H9 (cell line): ENCODE measurements at places on chromosomes 12 and 14. TPM values are rescaled to one million over a fixed set of nuclear protein-coding genes. Genes with fewer than 3 reads are reported as not detected.

- no peak for DNase-seq
Observed at GRCh38 chr14:60862283-60862682, 118.6 kb downstream of the TRMT5 start.

AVPR1A gene
- 0.13 and 0.22 TPM in 2 replicates for total RNA-seq

GRCh38 chr12:120230974-120231315, 30.0 kb upstream of the RPLP0 start:
- DNase-seq = no peak

SIX4 gene
- total RNA-seq = 26.5 and 28.9 TPM in 2 replicates

CLEC14A gene
- not detected in 2 replicates for total RNA-seq

GRCh38 chr12:9615420-9616136, 7.9 kb upstream of the KLRB1 start:
- DNase-seq = no peak

KRT79 gene
- not detected in 2 replicates for total RNA-seq

ASCL1 gene
- total RNA-seq = 0.20 TPM in 1 of 2 replicates, not detected in the other

DNA sequence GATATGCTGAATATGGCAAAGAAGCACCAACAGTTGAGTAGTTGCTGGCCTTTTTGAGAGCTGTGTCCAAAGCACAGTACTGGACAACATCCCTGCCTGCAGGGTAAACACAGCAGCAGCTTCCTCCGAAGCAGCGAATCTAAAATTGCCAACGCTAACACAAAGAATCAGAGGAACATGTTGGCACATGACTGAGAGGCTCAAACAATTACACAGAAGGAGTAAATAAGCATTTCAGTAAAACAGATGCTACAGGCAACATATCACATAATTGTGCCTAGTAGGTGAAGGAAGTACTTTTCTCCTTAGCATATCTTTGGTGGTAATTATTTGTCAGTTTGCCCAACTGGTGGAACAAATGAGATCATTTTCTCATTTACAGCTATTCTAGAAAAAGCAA, 52.1 kb downstream of the KICS2 start:
- no peak for DNase-seq

DNA sequence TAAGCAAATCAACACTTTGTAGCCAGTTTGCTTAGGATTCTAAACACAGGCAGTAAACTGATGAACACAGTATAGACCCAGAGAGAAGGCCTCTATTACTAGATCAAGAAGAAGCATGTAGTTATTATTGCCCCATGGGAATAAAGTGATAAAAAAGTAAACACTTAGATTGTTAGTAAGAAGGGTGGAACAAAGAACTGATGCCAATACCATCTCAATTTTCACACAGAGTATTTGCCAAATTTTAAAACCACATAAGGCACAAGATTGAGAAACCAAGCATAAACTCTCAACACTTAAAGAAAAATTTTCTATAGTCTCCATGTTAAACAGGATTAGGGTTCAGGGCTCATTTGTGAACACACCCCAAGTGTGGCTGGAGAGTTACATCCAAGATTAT, 77.0 kb upstream of the SYT1 start:
- no peak for DNase-seq

GRCh38 chr12:31019976-31020375, 53.7 kb upstream of the DDX11 start:
- DNase-seq = peak; percentile 24

DNA sequence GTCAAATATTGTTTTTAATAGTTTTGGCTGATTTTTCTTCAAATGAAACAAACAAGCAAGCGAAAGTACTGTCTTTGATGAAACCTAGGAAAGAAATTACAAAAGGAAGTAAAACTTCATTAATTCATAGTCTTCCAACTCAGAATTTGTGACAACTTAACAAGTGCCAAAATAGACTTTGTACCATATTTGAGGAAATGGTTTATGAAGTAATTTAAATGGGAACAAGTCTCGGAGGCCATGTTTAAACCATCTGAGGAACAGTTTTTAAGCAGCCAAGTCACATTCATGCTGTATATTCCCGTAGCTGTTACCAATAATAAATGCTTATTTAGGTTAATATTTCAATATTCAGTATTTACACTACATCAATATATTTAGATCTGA, 745 bp upstream of the ARHGDIB start:
- no peak for DNase-seq

TSHR gene
- total RNA-seq = not detected in 2 replicates

DNA sequence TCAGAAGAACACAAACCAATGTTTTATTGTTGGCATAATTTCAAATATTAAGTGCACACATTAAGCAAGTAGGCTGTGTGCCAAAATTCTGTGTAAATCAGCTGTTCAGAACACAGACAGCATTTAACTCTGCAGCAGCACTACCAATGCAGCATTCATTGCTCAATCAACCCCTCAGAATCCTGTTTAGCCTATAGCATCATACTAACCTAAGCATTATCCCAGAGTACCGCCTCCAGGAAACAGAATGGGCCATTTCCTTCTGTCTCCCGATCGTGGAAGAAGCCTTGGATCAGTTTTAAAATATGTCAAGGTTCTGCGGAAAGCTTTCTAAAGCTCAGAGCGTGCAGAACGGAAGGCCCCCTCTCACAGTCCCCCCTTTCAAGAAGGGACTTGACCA, 3.3 kb downstream of the IL26 start:
- no peak for DNase-seq

SLC4A8 gene
- 18.0 and 26.3 TPM in 2 replicates for total RNA-seq

GRCh38 chr12:99043319-99043914, 398.3 kb downstream of the APAF1 start:
- DNase-seq = peak; percentile 71
